Karpas-422 (cell line): ENCODE measurements at places on chromosomes 3 and 15. TPM values are rescaled to one million over a fixed set of nuclear protein-coding genes. Genes with fewer than 3 reads are reported as not detected.

DNA sequence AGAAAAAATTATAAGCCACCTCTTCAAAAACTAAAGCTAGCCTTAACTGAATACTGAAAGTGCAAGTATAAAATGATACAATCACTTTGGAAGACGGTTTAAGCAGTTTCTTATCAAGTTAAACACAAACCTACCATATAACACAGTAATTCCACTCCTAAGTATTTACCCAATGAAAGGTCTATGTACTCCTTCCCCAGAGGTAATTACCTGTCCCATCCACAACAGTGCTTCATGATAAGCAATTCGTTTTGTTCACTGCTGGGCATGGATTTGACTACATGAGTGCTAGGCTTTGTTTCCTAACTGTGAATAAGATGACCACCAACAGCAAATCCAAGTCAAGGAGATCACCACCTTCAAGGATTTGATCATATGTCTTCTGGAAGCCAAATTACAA, 4.3 kb downstream of the COX5A start:
- DNase-seq: no peak

DNA sequence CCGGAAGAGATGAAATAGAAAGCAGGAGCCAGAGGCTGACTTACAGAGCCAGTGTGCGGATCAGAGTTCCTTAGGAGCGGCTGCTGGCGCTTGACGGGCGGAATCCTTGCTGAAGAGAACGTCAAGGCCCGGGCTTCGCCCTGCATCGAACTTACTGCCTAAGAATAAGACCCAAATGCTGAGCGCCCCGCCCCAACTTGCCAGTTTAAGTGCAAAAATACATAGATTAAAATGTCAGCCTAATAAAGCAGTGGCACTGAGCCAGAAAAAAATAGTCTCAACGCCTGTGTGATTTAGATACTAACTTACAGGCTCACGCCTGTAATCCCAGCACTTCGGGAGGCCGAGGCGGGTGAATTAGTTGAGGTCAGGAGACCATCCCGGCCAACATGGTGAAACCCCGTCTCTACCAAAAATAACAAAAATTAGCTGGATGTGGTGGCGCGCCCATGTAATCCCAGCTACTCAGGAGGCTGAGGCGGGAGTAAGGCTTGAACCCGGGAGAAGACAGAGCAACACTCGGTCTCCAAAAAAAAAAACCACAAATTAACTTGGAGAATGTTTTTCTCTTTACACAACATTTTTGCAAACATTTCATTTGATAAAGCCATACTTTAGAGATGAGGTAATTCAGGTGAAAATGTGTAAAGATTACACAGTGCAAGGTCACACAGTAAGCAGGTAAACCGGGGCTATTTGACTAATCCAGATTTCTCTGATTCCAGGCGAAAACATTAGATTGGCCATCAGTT, 1.2 kb upstream of the UBP1 start:
- DNase-seq: peak; percentile 80

- DNase-seq: peak; percentile 72
Measured at GRCh38 chr3:112119962-112120836, 12.8 kb downstream of the GCSAM start.

DNA sequence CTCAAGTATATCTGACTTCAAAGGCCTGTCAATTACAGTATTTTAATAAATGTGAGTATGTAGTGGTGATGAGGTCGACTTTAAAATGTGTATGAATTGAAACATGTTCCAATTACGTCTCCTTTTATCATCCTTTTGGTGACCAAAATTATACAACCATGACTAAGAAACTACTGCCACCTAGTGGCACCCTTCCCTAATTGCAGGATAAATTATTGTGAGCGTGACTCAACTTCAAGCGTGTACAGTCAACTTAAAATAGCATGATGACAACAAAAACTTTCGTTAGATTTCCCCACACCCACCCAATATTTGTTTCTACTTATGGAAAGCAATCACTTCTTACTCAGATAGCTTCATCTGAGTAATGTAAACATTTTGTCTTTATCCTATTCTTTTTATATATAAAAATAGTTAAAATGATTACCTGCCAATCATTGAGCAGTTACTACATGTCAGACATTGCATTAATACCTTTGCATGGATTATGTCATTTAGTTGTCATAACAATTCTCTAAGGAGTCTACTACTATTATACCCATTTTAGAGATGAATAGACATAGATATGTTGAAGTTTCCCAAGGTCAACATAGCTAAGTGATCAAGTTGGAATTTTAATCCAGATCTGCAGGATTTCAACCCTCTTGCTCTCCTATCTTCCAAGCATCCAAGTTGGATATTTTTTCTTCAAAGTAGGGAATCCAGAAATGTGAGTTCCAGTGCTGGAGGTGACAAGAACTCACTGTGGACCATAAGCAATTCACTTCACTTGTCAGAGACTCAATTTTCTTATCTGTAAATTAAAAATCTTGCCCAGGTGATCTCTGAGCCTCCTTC, 106.0 kb downstream of the MEX3B start:
- peak; percentile 83 for DNase-seq

DNA sequence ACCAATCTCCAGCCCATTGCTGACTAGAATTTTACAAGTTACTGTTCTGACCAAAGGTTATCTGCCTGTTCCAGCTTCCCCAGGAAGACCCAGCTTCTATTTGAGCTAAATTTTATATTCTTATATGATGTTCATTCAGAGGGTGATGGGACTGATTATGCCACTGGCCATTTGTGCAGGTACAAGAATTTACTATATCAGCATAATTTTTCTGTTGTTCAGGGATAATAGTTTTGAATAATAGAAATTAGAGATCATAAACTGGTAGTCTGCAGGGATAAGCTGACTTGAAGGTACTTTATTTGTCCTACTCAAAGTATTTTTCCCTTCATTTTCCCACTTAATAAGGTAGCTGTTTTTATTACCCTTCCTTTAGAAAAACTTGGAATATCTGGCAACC, 222.6 kb upstream of the MRPL3 start:
- DNase-seq: no peak

- DNase-seq: no peak
Measured at GRCh38 chr3:168272343-168272985, 176.7 kb upstream of the GOLIM4 start.

Gene CRABP1
- not detected in 2 replicates for total RNA-seq

Gene GPR27
- total RNA-seq: not detected in 2 replicates

Gene CLDN16
- not detected in 2 replicates for total RNA-seq

Gene SAMD7
- not detected in 2 replicates for total RNA-seq
